ENCODE measurements at places on chromosomes 2 and 18. TPM values are rescaled to one million over a fixed set of nuclear protein-coding genes. Genes with fewer than 3 reads are reported as not detected.

The GPR35 gene
- 0.17 TPM for polyA plus RNA-seq

The FOXI3 gene
- not detected for polyA plus RNA-seq

The TNFRSF11A gene
- polyA plus RNA-seq: not detected

The PPP1R1C gene
- polyA plus RNA-seq: 0.27 TPM

The M1AP gene
- polyA plus RNA-seq: 0.47 TPM

The CYP26B1 gene
- 0.27 TPM for polyA plus RNA-seq

- DNase-seq: no peak
Observed at GRCh38 chr2:26668856-26669750, 23.4 kb upstream of the KCNK3 start.

GRCh38 chr2:67399831-67400489, 2.8 kb downstream of the ETAA1 start:
- DNase-seq: no peak

DNA sequence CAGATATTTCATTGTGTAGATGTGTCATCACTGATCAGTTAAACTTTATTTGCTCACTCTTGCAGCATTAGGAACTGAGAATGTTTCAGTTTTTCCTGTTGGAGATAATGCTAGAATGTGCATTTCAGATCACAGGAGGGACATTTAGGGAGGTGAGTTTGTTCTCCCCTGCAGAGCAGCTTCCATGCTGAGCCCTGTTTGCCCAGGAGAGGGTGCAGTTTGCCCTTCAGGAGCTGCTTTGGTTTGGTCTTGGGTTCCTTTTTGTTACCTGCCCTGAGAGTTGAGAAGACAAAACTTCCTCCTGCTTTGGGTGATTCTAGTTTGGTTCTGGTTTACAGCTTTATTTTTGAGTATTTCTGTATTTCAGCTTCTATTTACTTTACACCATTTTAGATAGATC, 49.9 kb downstream of the DGKD start:
- no peak for DNase-seq

- DNase-seq: no peak
Observed at GRCh38 chr18:45370255-45371010, 244.8 kb upstream of the SLC14A2 start.

- DNase-seq: no peak
Observed at GRCh38 chr2:113878743-113879142, 11.1 kb upstream of the ACTR3 start.

DNA sequence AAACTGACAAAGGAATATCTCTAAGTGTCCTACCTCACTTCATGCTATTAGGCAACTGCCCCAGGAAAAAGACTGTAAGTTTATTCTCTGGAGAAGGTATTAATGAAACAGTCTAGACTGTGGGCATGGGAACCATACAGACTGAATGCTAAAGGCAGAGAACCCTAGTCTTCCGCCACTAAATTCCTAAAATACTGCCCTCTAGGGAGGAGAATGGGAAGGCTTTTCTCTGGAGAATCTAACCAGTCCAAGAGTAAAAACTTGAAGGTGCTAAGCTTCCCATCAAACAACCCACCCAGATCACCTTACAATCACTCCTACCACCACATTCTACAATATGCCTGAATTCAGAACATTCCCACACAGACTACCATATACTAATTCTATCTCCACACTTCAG, 3.4 kb downstream of the SRBD1 start:
- no peak for DNase-seq

- DNase-seq: no peak
Observed at GRCh38 chr2:16136461-16137035, 196.2 kb downstream of the MYCN start.

- DNase-seq: no peak
Observed at GRCh38 chr18:23964282-23965238, 50.0 kb upstream of the TTC39C start.

- DNase-seq: no peak
Observed at GRCh38 chr18:78448106-78448505, 531.5 kb upstream of the SALL3 start.

DNA sequence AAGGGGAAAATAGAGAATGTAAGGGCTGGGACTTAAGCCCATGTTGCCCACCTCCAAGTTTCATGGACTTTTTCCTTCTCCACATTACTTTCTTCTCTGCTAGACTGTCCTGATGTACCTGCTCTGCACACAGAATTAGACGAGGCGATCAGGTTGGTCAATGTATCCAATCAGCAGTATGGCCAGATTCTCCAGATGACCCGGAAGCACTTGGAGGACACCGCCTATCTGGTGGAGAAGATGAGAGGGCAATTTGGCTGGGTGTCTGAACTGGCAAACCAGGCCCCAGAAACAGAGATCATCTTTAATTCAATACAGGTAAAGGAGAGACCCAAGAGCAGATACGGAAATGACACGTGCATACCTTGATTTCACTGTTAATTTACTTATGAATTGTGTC, 16.2 kb upstream of the TYMS start:
- no peak for DNase-seq

- no peak for DNase-seq
Observed at GRCh38 chr2:23521060-23521459, 136.1 kb downstream of the KLHL29 start.

DNA sequence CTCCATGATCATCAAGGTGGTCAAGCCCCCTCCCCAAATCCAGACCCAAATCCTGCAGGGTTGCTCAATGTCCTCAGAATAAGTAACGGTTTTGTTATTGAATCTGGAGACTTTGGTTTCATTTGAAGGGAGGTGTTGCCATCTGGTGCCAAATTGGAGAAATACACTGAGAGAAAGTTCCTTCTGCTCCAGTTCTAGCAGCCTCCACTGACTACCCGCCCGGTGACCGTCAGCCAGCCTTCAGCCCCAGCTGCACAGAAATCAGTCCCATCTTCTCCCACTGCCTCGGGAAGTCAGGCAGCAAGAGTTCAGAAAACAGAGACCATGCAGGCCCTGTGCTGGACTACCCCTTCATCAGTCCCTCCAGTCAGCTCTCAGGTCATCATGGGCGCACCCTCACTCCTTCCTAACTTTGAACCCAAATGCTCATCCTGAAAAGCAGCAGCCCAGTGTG, 38.7 kb downstream of the PKDCC start:
- DNase-seq: no peak

- DNase-seq: no peak
Observed at GRCh38 chr2:157996799-157997198, 104.9 kb upstream of the UPP2 start.

DNA sequence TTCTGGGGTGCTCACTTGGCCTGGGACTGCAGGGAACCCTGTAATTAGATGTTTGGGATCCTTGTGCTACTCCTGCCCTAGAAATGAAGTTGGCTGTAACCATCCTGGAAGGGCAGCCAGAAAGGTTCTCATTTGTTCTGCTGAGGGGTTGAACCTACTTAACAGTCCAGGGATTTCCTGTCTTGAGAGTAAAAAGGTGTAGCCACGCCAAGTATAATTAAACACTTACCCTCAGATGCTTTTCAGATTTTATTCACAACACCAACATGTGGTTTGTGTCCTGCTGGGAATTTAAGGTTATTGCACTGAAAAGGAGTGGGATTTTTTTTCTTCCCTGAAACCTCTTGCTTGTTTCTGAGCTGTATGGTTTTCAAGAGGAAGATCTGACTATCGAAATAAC, 222.4 kb upstream of the APCDD1 start:
- DNase-seq: no peak

DNA sequence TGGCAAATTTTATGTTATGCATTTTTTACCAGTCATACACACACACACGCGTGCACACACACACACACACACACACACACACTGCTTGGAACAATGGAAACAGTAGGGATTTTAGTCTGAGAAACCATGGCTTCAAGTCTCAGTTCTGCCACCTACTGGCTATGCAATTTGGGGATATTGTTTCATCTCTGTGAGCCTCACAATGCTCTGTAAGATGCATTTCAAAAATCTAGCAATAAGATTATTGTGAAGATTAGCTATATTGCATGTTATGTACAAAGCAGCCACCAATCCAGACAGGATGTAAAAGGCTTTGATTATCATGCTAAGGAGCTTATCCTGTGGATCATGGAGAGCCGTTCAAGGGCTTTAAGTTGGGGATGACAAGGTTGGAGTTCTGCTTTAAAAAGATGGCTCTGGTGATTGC, 401.4 kb downstream of the NBAS start:
- DNase-seq: no peak

GRCh38 chr18:79819968-79820351, 22.2 kb downstream of the KCNG2 start:
- DNase-seq: no peak

DNA sequence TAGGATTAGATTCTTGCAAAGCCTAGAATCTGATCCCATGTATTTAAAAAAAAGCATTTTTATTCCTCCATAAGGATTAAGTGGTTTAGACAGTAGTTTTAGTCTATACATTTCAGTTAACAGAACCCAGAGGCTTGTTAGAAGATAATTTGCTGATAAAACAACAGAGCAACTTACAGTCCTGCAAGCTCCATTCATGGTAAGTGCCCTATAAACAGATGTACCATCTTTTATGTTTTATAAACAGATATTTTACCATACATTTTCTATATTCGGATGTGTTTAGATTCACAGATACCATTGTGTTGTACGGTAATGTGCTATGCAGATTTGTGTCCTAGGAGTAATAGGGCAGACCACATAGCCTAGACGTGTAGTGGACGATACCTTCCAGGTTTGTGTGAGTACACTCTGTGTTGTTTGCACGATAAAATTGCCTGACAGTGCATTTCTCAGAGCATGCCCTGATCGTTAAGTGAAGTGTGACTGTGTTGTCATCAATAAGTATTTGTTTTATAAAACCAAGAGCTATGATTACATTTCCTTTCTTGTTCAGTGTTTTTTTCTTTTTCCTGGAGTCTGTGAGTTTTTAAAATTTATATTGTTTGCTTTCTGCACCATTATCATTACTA, 54.2 kb downstream of the CERS6 start:
- DNase-seq: no peak

DNA sequence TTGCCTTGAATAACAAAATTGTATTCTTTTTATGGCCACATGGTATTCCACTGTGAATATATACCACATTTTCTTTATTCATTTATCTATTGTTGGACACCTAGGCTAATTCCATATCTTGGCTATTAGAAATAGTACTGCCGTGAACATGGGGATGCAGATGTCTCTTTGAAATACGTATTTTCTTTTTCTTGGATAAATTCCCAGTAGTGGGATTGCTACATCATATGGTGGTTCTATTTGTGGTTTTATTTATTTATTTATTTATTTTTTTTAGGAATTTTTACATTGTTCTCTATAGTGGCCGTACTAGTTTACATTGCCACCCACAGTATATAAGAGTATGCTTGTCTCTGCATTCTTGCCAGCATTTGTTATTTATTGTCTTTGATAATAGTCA, 679.8 kb upstream of the NRXN1 start:
- DNase-seq: no peak

All from BJ (cell line).